CD8-positive, alpha-beta memory T cell (primary cell): ENCODE measurements at places on chromosomes 5 and 9. TPM values are rescaled to one million over a fixed set of nuclear protein-coding genes. Genes with fewer than 3 reads are reported as not detected.

- DNase-seq = no peak
Measured at GRCh38 chr9:89864731-89865130, 259.9 kb downstream of the GADD45G start.

Gene STKLD1
- polyA plus RNA-seq = 0.75 TPM

DNA sequence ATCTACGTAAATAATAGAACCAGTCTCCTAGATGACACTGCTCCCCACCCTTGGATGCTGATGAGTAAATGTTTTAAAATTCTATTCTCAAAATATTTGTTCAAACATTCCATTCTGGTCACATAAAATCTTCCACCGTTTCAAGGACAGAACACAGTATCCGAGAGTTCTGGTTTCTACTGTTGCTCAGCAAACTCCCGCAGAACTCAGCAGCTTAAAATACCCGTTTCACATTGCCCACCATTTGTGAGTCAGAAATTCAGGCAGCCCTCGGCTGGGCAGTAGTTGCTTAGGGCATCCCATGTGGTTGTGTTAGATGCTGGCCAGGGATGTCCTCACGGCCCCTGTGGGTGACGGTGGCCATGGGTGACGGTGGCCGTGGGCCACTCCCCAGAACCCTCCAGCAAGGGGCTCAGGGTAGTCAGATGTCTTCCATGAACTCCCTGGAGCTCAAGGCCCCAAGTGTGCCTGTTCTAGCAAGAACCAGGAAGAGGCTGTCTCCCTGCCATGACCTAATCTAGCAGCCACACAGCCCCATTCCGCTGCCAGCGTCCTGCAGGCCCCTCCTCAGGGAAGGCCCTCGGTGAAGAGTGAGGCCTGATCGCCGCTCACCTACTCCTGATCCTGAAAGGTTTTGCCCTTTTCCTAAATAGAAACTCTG lies 17.4 kb downstream of the MGAT1 start:
- DNase-seq = no peak

Gene TEX48
- not detected for polyA plus RNA-seq

DNA sequence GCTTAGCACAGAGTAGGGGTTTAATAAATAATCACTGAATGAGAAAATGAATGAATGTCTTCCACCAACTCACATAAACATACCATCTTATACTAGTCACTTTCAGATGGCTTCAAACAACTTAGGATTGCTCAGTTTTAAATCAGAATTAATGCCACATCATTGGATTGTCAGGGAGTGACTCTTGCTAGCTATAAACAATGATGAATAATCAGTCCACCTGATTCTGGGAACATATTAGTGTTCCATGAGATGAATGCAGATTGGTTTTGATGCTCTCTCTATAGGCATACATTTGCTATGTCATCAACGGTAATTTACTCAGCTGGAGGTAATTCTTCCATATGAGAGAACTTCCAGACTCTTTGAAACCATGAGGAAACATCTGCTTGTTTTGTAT lies 97.4 kb downstream of the CDH9 start:
- DNase-seq = no peak

Gene IFNA13
- polyA plus RNA-seq = not detected

Gene FAM221B
- polyA plus RNA-seq = not detected

Gene TNFSF8
- polyA plus RNA-seq = 83.6 TPM

DNA sequence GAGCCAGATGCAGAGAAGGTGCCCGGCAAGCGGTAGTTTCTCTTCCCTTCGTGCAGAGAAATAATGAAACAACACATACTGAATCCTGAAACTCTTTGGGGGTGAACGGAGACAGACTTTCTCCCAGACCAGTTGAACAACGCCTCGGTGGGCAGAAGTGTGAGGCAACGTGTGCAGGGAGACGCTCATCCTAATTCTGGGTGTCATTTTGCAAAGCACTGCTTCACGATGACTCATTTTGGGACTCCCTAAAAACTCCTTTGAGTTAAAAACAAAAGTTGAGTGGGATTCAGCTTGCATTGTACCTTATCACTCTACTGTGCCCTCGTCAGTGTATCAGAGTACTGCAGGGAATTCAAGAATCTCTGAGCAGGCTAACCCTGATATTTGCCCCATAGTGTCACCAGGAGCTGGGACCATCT lies 3.5 kb upstream of the NEK6 start:
- DNase-seq = no peak

Gene GRM6
- polyA plus RNA-seq = not detected

GRCh38 chr5:121151534-121151933 lies 687.4 kb downstream of the PRR16 start:
- no peak for DNase-seq

DNA sequence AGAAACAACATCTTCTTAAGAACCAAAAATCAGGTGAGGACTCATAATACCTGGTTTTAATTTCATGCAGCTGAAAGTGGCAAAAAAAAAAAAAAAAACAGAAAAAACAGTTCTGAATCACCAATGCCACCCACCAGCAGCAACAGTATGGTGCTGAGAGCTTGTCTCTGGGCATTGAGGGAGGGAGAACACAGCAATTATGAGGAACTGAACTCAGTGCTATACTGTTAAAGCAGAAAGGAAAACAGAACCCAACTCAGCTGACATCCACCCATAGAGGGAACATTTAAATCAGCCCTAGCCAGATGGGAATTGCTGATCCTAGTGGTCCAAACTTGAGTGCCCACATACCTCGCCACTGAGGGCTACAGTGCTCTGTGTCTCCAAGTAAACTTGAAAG lies 657.9 kb downstream of the ACTL7B start:
- DNase-seq = no peak

GRCh38 chr5:169287529-169287928 lies 13.4 kb downstream of the SLIT3 start:
- DNase-seq = no peak

Gene NIM1K
- 0.20 TPM for polyA plus RNA-seq

Gene IFNK
- not detected for polyA plus RNA-seq

Gene SAXO1
- polyA plus RNA-seq = not detected

DNA sequence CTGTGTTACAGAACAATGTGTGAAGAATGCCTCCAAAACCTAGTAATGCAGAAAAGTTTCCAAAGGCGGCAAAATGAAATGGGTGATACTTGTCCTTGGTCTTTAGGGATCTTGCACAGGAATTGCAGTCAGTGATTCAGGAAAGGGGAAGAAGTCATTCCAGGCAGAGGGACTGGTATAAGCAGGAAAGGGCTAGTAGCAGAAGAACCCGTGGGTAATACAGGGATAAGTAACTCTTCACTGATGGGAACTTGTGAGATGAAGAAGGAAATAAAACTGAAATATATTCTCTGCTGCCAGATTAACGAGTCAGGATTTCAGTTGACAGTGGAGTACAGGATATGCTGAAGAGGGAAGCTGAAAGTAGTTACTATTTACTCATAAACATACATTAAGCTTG lies 1.2 kb downstream of the SRFBP1 start:
- no peak for DNase-seq

DNA sequence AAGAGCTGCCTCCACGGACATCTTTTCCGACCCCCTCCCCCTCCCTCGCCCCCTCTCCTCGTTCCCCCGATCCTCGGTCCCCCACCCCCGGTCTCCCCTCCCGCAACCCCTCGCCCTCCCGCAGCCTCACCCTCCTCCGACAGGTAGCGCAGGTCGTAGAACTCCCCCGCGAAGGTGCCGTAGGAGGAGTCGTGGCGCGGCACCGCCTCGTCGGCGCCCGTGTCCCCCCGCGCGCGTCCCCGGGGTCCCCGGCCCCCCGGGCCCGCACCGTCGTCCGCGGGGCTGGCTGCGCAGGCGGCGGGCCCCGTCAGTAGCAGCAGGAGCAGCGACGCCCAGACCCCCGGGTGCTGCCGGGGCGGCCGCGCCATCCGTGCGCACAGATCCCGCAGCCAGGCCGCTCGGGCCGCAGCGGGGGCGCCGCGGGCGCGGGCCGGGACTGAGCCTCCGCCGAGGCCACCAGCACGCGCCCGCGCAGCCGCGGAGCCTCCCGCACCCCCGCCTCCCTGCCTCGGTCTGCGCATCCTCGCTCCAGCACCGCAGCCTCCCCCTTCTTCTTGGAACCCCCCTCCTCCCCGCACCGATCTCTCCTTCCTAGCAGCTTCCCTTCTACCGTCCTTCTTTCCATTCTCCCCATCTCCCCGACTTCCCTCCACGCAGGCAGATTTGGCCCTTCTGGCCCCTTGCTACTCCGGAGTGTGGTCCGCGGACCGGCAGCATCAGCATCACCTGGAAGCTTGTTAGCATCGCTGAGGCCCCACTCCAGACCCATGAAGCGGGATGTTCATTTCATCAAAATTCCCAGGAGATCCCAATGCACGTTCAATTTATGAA lies at the start of gene FRRS1L:
TSS of gene FRRS1L (minus strand) at position 479 of the 831 bp plus-strand sequence. CDS start at position 368, 111 bp downstream.
- no peak for DNase-seq

- no peak for DNase-seq
Measured at GRCh38 chr9:131618071-131618479, 72.8 kb downstream of the PRRT1B start.

- no peak for DNase-seq
Measured at GRCh38 chr9:130539420-130540223, 39.8 kb upstream of the FUBP3 start.

Gene FOXI1
- not detected for polyA plus RNA-seq

DNA sequence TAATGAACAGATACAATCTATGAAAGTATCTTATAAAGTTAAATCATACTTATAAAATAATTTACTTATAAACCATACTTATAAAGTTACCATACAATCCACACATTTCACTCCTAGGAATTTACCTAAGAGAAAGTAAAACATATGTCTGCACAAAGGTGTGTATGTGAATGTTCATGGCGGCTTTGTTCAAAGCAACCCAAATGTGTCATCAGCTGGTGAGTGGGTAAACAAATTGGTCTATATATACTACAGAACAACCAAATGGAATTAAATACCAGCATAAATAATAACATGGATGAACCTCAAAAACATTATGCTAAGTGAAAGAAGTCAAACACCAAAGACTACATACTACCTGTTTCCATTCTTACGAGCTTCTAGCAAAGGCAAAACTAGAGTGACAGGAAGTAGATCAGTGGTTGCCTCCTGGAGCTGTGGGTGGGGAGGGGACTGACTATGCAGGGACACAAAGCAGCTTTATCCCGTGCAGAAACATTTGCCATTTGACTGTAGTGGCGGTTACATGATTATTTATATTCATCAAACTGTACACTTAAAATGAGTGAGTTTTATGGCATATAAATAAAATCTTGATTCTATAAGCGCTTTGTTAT lies 10.6 kb downstream of the TRAF1 start:
- DNase-seq = peak; percentile 68

Gene C5orf46
- not detected for polyA plus RNA-seq

Gene IL31RA
- polyA plus RNA-seq = not detected

GRCh38 chr9:16329671-16330113 lies 540.8 kb downstream of the BNC2 start:
- DNase-seq = no peak

DNA sequence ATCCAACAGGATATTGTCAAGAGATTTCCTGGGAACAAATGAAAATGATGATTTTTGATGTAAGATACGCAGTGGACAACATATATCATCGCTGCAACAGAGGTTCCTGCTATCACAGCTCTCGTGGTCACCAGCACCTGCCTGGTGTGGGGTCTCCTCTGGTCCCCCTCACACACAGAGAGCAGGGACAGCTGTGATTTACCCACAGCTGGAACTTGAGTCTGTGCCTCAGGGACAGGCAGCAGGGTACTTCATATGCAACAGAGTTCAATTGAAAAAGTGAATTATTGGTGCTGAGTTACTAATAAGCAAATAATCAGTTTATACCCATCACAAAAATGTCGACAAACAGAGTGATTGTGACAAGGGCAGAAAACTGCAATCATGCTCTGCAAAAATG lies 93.4 kb downstream of the LMX1B start:
- DNase-seq = no peak

DNA sequence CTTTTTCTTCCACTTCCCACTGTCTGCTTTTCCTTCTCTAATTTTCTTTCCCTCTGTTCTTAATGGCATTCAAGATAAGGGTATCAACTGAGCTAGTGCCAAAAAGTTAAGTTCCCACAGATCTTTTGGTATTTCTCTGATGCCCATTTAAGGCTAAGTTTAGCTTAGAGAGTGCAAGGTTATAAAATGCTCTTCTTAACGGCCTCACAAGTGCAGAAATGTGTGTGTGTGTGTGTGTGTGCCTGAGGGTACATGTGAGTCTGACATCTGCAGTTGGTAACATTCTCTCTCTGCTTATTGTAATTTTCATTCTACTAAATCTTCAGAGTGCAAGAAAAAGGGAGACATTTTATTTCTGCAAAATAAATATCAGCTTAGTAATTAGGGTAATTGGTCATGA lies 24.2 kb downstream of the FBN2 start:
- DNase-seq = no peak

DNA sequence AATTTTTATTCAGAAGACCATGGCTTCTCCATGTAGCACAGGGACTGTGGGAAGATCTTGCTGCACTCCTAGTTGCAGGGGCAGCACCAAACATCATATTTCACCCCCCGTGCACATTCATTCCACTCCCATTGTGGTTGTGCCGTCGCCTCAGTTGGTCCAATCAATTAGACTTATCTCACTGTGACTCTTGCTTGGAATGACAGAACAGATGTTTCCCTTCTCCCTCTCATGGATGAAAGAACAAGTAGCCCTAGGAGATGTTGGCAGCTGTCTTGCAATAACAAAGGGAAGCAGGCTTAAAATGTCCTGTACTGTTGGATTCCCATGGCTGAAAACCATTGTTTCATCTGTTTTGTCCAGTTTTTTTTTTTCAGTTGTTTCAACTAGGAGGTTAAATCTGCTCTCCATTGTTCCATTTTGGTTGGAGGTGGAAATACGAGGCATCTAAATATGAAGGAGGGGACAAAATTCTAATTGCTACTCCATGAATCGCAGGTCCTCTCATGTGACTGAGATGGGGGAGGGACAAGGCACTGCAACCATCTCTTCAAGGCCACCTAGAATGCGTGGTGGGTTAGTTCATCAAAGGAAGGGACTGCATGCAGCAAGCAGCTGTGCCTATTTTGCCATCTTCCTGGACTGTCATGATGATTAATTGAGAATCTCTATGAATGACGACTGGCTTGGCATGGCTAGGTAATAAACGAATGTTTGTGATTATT lies 214.4 kb downstream of the NSG2 start:
- DNase-seq = no peak

DNA sequence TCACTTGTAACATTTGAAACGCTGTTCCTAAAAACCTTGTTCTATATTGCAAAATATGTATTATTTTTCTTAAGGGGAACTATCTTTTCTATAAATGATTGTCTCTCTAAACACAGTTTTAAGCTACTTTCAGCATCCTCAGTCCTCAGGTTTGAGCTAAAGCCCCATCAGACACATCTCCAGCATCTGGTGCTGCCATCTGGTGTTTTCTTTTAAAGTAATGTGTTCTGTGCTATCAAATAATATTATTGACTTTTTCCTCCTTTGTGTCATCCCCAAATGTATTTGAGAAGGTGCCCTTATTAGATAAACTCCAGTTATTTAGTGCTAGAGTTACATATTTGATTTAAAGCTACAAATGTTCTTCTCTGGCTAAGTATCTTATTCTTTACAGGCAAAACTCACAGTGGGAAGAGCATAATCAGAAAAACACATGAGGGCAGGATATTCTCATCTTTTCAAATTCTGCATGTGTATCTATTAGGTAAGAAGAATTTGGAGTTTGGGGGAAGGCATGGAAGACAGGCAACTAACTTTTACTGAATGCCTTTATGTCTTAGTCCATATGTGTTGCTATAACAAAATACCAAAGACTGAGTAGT lies 27.5 kb downstream of the ZNF474 start:
- no peak for DNase-seq

Gene LCN9
- polyA plus RNA-seq = not detected

- no peak for DNase-seq
Measured at GRCh38 chr5:1357946-1358725, 13.2 kb upstream of the CLPTM1L start.

- no peak for DNase-seq
Measured at GRCh38 chr5:159764283-159765134, 151.8 kb upstream of the ADRA1B start.

- DNase-seq = peak; percentile 83
Measured at GRCh38 chr5:134079748-134080581, 34.5 kb upstream of the TCF7 start.

- DNase-seq = no peak
Measured at GRCh38 chr5:38060354-38060753, 198.0 kb upstream of the EGFLAM start.
